ENCODE measurements at places on chromosomes 3 and 15.

DNA sequence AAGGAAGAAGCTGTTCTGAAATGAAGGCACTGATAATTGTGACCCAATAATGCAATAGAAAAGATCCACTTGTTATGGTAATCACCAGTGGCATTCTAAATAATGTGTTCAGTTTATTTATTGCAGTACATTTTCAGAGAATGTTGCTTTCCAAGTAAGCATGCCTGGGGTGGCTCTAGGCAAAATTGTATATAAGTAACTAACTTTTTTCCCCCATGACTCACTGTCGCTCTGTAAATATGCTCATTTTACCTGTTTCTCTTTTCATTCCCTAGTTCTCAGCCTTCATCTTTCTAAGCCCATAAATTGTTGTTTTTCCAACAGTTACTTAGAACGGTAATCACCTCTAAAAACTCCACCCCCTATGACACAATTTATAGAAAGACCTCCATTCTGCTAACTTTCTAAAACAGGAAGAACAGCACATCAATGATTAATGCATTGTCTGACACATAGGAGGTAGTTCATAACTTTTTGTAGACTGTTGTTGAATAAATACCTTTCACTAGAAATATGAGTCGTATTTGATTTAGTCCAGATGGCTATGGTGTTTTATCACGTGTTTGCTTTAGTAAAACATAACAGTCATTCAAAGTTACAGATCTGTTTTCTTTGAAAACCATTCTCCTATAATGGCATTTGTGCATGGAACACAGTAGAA is 143.1 kb downstream of the LSAMP start:
- DNase-seq, result peak; percentile 9

DNA sequence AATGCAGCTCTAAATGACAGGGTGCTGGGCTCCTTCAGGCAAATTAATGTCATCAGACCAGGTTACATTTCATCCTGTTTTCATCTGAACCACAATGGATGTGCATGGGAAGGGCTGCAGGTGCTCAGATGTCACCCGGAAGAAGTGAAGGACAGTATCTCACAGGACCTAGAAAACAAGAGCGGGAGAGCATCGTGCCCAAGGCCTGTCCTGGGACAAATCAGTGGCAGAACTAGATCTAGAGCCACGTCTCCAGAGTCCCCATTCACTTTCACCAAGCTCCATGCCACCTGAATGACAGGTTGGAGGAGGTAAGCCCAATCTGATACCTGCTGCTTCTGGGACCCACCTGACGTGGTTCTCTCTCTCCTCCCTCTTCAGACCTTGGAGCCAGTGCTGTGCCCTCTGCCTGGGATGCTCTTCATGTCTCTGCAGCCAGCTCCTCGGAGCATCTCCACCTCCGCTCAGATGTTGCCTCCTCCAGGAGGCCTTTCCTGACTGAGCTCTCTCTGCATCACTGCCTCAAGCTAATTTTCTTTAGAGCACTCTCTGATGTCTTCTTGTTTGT is 77.3 kb downstream of the CPN2 start:
- no peak for DNase-seq

DNA sequence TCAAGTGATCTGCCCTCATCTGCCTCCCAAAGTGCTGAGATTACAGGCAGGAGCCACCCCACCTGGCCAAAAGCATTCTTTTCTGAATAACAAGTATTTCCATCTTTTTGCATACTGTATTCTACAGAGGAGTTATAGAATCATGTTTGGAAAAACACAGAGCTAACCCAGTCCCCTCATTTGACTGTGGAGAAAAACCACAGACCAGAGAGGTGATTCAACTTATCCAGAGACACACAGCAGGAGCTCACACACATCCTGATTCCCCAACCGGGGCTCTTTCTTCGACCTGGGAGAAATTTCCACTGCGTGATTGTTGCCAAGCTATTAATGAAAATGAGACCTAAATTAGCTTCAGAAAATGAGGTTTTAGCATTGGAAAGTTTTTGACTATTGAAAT is 176.1 kb upstream of the TLE3 start:
- no peak for DNase-seq

- no peak for DNase-seq
Measured at GRCh38 chr3:185960522-185961288, 22.9 kb upstream of the TRA2B start.

DNA sequence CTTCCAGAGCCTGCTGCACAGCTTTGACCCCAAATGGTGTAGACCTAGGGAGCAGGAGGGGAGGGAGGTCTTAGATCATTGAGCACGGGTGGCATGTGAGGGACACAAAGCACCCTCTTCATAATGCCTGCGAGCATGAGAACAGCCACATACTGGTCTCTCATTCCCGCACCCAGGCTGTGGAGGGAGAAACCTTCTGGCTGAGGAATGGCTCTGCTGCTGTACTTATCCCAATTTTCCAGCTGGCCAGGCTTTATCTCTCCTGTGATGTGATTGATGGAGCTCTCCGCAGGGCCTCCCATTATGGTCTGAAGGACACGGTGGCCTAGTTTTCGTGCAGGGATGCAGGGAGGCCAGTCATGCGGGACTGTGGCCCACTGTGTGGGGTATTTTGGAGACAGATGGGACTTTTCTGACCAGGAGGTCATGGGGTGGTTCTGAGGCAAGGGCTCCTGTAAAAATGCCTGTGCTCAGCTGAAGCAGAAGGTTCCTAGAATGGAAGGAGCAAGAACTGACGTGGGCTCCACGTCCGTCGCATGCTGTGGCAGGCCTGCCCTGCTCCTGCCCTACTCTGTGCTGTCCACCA is 251.5 kb downstream of the PLCL2 start:
- no peak for DNase-seq

- no peak for DNase-seq
Measured at GRCh38 chr3:28912120-28912885, 368.6 kb upstream of the RBMS3 start.

- no peak for DNase-seq
Measured at GRCh38 chr3:146468234-146468633, 1.1 kb downstream of the PLSCR2 start.

DNA sequence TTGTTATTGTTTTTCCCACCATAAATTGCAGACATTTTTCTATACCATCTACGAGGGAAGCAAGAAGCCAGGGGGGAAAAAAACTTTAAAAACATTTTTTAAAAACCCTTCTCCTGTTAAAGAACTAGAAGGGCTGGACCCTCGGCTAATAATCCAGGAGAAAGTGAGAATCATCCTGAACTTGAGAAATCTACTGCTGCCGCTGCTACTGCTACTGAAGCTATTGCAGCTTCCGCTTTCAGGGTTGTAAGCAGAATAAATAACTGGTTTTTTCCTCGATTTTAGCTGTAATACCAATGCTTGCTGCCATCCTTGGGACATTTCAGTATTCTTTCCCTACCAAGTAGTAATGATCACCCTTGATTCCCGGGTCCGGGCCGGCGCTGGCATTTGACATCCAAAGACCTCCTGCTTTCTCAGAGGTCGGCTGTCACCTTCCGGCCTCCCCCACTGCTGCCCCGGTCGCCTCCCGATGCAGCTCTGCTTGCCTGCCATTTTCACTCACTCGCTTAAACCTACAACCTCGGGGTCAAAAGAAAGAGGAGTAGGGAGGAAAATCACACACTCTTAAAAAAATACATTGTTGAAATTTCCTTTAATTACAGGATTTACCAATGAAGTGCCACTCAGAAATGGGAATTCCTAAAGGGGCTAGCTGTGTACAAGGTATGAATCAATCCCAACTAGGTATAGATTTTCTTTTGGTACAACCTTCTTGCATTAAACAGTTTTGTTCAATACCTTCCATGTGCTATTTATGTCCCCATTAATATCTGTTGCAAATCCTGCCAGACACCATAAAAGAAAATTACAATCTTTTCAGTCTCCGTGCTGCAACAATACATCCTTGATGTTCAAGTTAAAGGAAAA is 674 bp upstream of the MECOM start:
- DNase-seq, result no peak

GRCh38 chr3:137807998-137808397 is 43.9 kb downstream of the SOX14 start:
- no peak for DNase-seq

- DNase-seq, result no peak
Measured at GRCh38 chr3:45603226-45603625, 8.7 kb downstream of the LIMD1 start.

- DNase-seq, result no peak
Measured at GRCh38 chr3:54710954-54711353, 216.9 kb downstream of the LRTM1 start.

GRCh38 chr15:29968895-29969561 is 113.7 kb upstream of the GOLGA8J start:
- DNase-seq, result no peak

DNA sequence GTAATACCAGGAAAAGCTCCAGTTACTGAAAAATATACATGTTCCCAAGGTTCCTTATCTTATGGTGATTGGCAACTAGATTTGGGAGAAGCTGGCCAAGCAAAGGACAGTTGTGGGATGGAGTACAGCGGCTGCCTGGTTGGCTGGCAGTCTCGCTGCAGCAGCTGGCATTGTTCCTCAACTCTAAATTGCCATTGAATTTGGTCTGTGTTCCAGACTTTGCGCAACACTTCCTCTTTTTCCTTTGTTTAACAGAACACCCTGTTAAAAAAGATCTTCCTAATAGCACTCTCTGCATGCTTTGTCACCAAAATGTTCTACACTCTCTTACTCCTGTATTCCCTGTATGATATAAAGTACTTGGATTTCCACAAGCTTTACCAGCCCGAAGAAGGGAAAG is 420.6 kb upstream of the RBMS3 start:
- DNase-seq, result no peak

DNA sequence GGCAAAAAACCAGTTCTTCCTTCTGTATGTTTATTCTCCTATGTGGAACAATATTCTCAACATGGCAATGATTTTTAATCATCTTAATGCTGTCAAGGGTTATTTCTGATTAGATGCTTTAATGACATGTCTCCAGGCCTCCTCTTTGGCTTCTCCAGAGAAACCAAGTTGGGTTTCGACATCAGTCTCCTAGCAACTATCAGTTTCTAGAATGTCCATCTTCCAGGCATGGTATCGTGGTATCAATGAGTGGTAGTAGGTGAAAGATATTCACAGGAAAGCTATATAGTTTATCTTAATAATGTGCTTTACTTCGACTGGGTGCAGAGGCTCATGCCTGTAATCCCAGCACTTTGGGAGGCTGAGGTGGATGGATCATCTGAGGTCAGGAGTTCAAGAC is 128.5 kb downstream of the C3orf70 start:
- no peak for DNase-seq

GRCh38 chr3:194661946-194662345 is 10.0 kb downstream of the LSG1 start:
- no peak for DNase-seq

- no peak for DNase-seq
Measured at GRCh38 chr15:68518785-68519430, 59.9 kb upstream of the CORO2B start.

DNA sequence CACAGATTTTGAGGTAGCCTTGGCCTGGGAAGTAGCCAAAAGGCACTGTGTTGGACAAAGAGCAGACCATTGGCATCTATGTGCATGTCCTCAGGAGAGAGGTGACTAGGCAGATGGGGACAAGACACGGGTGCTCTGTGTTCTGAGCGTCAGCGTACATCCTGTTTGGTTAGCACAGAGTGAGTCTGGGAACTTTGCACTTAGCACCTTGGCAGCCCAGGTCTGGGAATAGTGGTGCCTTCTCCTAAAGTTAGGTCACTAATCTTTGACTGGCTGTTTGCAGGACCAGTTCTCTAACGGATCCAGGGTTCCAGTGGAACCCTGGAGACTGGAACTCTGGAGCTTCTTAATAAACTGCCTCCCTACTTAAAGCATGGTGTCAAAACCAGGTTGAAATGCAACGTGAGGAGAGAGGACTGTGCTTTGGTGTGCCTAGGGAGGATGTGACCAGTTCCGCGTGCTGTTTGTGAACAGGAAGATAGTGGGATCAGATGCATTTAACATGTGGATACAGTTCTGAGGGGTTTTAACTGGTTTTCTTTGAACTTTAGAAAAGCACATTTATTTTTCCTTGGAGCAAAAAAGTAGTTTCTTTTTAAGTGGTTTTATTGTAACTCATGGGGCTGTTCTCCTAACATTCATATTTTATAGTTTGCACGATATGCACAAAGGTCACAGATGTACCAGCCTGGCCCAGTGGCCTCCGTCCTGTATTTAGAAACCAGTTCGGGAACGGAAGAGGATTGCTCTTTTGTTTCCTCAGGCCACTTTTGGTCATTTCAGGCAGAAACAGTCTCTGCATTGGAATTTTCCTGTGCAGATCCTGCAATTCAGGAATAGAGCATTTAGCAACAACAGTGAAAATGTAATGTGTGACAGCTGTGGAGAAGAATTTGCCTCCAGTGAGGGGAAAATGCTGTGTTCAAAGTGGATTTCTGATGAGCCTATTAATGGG is 48.8 kb downstream of the ABHD2 start:
- DNase-seq, result no peak

GRCh38 chr3:71262364-71263265 is 320.9 kb downstream of the FOXP1 start:
- DNase-seq, result no peak

DNA sequence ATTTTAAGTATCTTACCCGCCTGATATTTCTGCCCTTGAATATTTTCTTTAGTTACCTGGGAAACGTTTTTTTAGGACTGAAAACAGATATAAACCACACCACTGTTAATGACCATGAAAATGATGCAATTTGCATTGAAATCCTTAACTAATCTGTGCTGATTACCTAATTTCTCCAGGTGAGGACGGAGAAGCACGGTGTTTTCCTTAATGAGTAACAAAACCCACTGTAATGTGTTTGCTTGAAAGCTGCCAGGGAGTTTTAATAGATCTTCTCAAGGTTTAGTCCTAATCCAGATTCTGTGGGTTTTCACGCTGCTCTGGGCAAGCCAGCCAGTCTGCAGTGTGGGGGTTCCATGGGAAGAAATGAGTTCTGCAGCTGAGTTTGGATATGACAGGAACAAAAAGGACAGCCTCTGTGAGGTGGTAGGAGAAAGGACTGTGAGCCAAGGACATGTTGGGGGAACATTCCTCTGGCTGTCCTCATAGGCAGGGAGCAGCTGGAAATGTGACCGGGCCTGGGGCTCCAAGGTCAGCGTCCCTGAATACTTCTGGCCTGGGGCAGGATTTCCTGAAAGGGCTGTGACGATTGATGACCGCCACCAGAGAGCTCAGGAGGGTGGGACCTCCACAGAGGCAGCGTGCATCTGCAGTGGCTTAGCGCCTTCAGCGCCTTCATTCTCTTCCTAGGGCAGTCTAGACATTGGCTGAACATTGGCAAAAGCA is 18.6 kb downstream of the THSD4 start:
- no peak for DNase-seq

- no peak for DNase-seq
Measured at GRCh38 chr3:136050250-136050649, 84.7 kb downstream of the PPP2R3A start.

Data from skeletal muscle cell (primary cell).